ENCODE measurements at places on chromosomes 4 and X.

- no peak for DNase-seq
These were observed 2197.0 kb downstream of the ARAP2 start for GRCh38 chr4:34047363-34047762.

GRCh38 chr4:42641656-42642055, 15.2 kb downstream of the ATP8A1 start:
- no peak for DNase-seq

DNA sequence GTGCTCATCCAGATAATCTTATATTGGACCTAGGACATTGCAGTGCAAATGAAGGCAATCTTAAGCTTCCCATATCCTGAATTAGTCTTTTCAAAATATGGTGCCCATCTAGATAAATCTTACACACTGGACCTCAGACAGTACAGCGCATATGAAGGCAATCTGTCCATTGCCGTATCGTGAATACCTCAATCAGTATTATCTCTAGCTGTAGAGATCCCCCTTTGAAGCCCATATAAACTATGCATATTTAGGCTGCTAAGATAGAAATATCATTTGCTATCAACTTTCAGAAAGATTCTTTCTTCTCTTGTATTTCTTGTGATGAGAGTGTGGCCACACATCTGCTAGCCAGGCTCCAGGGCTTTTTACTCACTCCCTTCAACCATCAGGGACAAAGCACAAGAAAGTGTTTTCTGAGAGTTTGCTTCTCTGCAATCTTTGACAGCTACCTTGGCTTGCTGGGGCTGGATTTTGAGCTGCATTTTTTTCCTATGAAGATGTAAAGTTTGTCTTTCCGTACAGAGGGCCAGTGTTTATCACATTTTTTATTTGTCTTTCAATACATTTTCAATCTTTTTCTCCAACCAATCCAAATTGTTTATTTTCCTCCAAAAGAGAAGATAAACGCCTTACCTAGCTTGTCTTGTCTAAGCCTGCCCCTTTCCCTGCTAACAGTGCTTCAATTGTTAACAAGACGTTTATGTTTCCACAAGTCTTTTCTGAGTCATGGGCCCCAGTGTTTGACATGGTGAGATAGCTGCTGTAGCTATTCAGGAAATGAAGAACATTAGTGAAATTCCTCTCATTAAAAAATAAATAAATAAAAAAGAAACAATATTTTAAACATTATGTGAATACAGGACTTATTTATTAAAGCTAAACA, 57.6 kb upstream of the FAT1 start:
- no peak for DNase-seq

- no peak for DNase-seq
These were observed 276.9 kb upstream of the TACR3 start for GRCh38 chr4:103996637-103997036.

GRCh38 chr4:174211622-174212044, 71.8 kb downstream of the FBXO8 start:
- no peak for DNase-seq

GRCh38 chr4:29900336-29900735, 819.8 kb upstream of the PCDH7 start:
- no peak for DNase-seq

- no peak for DNase-seq
These were observed 16.5 kb upstream of the RHOH start for GRCh38 chr4:40180356-40180755.

GRCh38 chrX:71604796-71605568, 13.3 kb downstream of the CXCR3 start:
- no peak for DNase-seq

DNA sequence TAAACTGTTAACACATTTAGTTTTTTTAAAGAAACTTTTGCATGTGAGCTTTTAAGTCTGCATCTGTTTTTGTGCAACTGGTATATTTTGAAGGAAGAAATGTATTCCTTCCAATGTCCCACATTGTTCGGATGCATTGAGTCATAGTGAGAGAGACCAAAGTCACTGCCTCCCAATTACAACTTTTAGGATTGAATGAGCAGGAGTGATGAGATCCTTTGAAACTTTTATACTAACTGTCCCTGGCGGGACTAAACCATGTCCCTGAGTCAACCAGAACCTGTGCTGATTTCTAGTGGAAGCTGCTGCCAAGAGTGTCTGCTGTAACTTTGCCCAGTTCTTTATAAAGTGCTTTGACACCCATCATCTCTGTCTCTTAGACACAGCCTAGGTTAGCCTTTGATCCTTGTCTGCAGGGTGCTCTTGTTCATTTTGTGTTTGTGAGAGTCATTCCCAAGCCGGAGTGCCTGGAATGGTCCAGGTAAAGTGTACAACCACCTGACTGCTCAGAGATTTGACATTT, 122.7 kb downstream of the ZNF518B start:
- no peak for DNase-seq

GRCh38 chrX:39716401-39716800, 381.4 kb downstream of the BCOR start:
- DNase-seq = no peak

GRCh38 chrX:50905334-50905733, 5.2 kb upstream of the BMP15 start:
- no peak for DNase-seq

- no peak for DNase-seq
These were observed 6.6 kb downstream of the MID1IP1 start for GRCh38 chrX:38807873-38808272.
